NCI-H1436 treated with DMSO at 0.1 percent for 48 hours (cell line): ENCODE measurements at places on chromosomes 12 and 14.

DNA sequence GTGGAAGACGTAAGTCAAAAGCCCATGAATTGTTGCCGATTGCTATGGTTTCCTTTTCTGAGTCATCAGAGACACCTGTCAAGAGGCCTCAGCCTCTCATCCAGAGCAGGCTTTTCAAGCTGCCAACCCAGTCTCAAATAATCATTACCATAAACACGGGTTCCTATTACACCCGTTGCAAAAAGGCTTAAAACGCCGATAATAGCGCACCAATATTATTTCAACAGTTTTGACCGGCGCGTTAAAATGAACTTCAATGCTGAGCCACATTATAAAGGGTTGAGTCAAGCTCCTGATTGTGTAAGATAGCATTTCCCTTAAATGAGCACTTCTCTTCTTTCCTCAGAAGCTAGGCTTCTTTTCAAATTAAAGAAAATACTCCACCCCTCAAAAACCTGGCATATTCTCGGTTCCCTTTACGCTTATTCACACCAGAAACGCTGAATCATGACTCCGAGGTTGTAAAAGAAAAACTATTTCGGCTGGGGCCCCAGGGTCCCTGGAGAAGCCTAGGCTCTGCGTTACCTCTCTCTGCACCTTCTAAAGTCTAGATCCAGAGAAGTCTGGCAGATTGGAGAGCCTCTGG is 1.4 kb downstream of the TMTC1 start:
- peak; percentile 20 for DNase-seq

DNA sequence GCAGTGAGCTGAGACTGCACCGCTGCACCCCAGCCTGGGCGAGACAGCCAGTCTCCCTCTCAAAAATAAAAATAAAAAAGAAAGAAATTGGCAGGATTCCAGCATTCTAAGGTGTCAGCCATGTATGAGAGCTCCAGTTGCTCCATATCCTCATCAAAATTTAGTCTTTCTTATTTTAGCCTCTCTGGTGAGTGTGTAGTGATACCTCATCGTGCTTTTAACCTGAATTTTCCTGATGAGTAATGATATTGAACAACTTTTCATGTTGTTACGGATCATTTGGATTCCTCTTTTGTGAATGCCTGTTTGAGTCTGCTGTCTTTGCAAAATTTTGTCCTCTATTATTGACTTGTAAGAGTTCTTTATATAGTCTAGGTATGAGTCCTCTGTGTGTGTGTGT is 28.5 kb downstream of the CCDC60 start:
- DNase-seq = no peak

DNA sequence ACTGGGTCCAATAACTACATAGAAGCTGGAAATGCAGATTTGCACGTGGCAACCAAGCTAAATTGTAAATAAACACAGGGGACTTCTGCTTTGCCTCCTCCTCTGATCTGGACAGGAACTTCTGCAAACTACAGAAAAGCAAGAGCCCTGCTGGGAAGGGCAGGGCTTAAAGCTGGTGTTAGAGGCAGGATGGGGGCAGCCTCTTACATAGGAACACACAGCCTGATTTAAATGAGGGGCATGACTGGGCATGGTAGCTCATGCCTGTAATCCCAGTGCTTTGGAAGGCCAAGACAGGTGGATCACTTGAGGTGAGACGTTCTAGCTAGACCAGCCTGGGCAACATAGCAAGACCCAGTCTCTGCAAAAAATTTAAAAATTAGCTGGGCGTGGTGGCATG is 46.7 kb downstream of the ERH start:
- no peak for DNase-seq

GRCh38 chr12:116565963-116566362 is 6.8 kb downstream of the MAP1LC3B2 start:
- DNase-seq = no peak

DNA sequence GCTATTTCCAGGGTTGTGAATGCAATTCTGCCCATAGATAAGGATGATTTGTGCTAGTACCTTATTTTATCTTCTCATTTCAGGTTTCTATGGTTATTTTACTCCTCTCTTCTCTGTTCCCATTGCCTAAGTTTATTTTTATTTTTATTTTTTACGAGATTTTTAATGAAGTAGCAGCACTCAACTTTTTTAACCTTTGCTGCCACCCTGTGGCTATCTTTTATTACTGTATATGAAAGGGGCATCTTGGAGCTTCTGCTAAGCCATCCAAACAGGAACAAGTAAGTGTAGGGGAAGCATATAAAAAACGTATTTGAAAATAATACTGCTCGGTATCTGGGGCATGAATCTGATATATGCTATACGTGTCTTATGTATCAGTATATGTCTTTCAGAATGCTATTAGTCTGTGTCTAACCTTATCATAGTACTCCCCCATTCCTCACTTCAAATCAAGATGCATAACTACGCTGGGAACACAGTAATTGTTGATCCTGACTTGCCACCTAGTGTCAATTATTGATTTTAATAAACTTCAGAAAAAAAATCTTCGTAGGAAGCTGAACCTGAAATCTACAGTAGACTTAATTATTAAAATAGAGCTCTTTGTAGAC is 60.3 kb downstream of the KLRG1 start:
- no peak for DNase-seq
